ENCODE measurements at places on chromosomes 5 and 9.
A peak's percentile ranks its signal among the peaks of the same experiment; 100 is the strongest.

DNA sequence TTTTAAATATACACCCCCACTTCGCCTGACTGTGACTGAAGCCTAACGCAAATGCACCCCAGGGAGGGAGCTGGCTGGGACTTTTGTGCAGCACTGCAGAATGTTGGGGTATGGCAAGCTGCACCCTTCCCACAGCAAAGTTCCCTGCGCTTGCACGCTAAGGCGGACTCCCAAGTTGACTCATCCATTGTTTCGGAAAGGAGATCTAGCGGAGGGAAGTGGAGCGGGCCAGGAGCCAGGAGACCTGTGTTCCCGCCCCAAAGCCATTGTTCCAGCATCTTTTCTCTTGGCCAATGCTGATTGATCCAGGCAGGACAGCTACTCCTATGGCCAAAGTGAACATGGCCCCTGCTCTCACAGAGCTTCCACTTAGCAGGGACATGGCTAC, 202.9 kb downstream of the AOPEP start:
- DNase-seq, result no peak

- no peak for DNase-seq
These were observed 460.5 kb downstream of the MAN2A1 start for GRCh38 chr5:110150199-110150598.

- DNase-seq, result no peak
These were observed 284.6 kb downstream of the MRPS30 start for GRCh38 chr5:45093377-45093776.

- DNase-seq, result no peak
These were observed 5.8 kb downstream of the GLRX start for GRCh38 chr5:95816776-95817175.

DNA sequence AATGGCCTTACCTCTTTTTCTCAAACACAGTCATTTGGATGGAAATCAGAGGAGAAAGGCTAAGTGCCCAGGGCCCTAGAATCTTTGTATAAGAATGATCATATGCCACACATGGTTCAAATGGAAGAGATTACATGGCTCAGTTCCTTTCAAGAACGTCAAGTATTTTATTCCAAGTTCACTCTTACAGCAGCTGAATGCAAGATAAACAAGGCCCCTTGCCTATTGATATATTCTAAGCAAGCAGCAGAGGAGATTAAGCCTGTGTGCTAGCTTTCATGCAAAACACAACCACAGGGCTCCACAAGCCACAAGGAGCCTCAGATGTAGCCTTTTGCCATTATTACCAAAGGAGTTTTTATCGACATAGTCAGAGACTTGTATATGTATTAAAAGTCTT, 55.3 kb upstream of the SLCO6A1 start:
- no peak for DNase-seq

- no peak for DNase-seq
These were observed 177.8 kb upstream of the PITX1 start for GRCh38 chr5:135211791-135212190.

GRCh38 chr9:72254901-72255545, 105.8 kb downstream of the GDA start:
- DNase-seq, result peak; percentile 15

DNA sequence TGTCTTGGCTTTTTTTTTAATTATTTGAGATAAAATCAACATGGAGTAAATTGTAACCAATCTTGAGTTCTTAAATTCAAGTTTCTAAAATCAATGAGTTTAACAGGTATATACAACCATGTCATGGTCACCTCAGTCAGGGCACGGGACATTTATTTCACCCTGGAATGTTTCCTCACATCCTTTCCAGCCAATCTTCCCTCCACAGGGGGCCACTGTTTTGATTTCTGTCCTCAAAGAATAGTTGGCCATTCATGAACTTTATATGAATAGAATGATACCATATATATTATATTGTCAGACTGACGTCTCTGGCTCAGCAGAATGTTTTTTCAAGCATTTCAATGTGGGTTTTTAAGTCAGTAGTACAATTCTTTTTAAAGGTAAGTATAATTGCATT, 806 bp downstream of the ZNF474 start:
- DNase-seq, result no peak

DNA sequence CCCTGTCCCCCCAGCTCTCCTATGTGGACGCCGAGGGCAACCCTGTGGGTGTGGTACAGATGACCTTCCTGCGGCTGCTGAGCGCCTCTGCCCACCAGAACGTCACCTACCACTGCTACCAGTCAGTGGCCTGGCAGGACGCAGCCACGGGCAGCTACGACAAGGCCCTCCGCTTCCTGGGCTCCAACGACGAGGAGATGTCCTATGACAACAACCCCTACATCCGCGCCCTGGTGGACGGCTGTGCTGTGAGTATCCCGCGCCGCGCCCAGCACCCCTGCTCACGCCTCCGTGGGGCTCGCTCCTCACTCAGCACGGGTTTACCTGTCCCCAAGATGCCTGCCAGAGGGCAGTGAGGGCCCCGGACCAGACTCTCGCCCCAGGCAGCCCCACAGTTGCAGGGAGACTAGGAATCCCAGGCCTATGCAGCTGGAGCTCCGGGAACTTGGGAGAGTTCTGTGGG, 45.6 kb upstream of the FCN2 start:
- DNase-seq, result no peak

DNA sequence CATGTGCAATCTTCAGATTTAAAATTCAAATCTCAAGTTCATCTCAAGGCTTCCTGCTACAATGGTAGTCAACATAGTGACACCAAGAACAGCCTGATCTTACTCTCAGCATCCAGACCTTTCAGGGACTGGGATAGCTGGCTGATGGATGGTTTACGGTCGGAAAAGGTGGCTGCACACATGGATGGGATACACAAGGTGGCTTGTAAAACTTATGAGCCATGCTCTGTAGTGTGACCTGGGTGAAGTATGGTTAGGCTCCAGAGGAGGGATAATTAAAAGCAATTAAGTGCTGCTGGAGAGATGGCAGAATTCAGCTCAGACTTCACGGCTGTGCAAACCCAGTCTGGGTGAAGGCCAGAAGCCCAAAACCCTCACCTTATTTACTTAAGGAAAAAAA, 379.5 kb downstream of the NFIB start:
- DNase-seq, result no peak

DNA sequence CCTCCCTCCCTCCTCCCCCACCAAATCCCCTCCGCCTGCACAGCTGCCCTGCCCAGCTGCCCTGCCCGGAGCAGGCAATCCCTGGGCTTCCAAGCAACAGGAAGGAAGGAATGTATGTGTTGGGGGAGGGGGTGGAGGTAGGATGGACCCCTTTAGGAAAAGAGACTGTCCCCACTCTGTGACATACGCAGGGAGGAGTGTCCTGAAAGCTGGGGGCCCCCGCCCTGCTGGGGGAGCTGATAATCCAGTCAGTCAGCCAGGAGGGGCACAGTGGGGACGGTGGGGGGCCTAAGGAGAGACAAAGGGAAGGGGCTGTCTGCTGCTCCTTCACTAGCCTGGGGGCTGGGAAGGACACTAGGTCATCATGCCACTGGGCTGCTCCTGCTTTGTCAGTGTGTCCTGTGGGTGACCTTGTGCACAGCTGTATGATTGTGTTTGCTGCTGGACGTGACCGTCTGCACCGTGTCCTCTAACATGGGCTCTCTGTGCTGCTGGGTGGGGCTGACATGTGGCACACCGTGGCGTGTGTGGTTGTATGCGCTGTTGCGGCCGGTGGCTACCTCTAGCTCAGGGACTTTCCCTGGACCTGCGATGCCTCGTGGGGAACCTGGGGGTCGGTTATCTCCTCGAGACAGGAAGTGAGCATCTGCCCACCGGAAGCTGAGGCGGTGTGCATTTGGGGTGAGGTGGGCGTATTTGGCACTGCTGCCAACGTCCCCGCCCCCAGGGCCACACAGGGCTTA, 3.0 kb downstream of the N4BP3 start:
- no peak for DNase-seq

- no peak for DNase-seq
These were observed 29.9 kb upstream of the RANBP6 start for GRCh38 chr9:6045364-6045763.

- no peak for DNase-seq
These were observed 179.1 kb downstream of the ADAMTS12 start for GRCh38 chr5:33712664-33713063.

DNA sequence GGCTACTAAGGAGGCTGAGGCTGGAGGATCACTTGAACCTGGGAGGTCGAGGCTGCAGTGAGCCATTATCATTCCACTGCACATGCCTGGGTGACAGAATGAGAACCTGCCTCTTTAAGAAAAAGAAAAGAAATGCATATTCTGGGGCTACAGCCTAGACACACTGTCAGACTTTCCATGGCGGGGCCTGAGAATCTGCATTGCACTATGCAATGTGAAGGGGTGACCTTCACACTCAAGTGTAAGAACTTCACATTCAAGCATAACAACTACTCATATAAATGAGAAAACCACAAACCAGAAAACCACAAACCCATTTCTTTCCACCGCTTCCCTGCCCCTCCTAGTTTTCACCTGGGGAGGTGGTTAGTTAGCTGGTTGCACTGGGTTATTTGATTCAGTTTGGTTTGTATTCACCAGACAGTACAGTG, 18.0 kb upstream of the FBP2 start:
- no peak for DNase-seq

DNA sequence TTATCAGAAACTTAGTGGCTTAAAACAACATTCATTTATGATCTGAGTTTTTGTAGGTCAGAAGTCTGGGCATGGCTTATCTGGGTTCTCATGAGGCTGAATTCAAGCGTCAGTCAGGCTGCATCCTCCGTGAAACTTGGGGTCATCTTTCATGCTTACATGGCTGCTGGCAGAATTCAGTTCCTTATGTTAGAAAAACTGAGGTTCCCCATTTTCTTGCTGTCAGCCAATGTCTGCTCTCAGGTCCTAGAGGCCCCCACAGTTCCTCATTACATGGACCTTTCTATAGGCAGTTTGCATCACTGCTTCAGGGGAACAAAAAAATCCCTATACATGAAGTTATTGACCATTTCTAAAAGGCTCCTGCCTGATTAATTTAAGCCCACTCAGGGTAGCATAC, 83.8 kb upstream of the NMUR2 start:
- DNase-seq, result no peak

- no peak for DNase-seq
These were observed 28.6 kb downstream of the SLC36A1 start for GRCh38 chr5:151476016-151476415.

- peak; percentile 83 for DNase-seq
These were observed 152.4 kb downstream of the ALDH1A1 start for GRCh38 chr9:72800328-72800994.

DNA sequence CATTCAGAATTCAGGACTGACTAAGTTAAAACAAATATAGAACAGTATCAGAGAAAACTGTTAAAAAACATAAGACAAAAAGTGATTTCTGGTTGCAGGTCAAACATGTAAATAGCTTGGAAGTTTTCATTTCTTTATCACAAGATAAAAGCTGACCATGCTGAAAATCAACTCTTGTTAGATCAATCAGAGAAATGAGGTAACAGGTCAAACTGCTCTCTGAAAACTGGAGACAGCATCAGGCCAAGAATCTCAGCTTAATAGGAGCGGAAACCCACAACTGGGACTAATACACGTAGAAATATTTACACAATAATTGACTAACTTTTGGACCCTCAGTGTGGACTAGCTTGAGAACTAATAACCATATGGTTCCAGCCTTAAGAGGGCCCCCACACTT, 1012.8 kb upstream of the EDIL3 start:
- DNase-seq, result no peak

DNA sequence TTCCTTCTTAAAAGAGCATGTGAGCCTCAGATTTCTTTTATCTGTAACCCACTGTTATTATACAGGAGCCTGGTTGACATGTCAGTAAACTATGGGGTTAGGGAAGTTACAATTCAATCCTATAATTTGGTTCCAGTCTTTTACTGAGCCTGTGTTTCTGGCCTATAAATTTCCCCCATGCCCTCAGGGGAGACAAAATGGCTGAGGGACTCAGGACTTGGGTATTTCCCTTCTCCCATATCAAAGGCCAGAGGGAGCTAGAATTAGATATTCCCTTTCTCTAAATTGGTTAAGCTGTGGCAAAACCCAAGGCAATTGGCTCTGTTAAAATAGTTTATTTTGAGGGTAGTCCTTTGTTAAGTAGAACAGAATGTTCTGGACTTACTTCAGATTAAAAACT, 823.2 kb downstream of the TLE1 start:
- DNase-seq, result no peak

Measured in HAP-1 (cell line).